Activated naive CD4-positive, alpha-beta T cell (primary cell): ENCODE measurements at places on chromosomes 6 and 20.

- no peak for DNase-seq
Observed at GRCh38 chr6:146470091-146470770, 73.4 kb upstream of the RAB32 start.

DNA sequence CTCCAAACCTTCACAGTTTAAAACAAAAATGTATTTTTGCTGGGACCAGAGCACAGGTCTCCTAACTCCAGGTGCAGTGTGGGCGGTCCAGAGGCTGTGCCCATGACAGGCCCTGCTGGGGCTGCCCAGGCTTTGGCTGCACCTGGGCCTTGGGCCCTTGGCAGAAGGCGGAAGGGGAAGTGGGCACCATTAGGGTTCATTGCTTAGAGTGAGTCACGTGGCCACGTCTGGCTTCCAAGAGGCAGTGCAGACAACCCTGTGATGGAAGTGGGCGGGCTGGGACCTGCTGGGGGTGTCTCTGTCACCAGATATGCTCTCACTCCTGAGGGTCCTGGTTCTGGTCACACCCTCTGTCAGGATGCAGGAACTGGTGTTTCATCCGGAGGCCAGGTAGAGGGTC, 302.2 kb downstream of the QKI start:
- DNase-seq: no peak

- DNase-seq: peak; percentile 76
Observed at GRCh38 chr6:391559-392440, at the start of gene IRF4. Gene IRF4, plus strand, starts transcription at chr6:391752. Its CDS starts 1,401 bp downstream, at chr6:393153.

- no peak for DNase-seq
Observed at GRCh38 chr6:165497472-165497871, 165.6 kb downstream of the PDE10A start.

DNA sequence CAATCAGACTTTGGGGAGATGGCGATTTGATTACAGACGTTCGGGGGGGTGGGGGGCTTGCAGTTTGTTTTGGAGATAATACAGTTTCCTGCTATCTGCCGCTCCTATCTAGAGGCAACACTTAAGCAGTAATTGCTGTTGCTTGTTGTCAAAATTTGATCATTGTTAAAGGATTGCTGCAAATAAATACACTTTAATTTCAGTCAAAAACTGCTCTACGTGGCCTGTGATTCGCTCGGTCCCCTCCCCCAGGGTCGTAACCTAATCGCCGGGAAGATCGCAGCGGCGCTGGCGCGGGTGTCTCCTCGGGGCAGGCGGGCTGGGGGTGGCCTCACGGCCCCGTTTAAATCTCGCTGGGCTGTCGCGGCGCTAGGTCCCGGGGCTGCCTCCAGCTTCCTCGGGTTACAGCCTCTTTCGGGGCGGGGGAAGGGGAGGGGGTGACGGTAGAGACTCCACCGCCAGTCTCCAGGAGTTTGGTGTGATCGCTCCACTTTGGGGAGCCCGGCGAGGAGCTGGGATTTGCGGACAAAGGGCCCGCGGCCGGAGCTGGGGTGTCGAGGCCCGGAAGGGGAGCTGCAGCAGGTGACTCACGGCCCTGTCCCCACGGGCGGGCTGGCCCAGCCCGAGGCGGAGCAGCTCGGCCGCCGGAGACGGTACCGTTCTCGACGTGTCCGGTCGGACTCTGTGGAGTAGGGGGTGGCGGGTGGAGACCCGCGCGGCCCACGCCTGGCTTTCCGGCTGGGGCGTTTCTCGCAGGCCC, 4.2 kb downstream of the FOXC1 start:
- DNase-seq: no peak

- DNase-seq: no peak
Observed at GRCh38 chr20:5222919-5223634, 93.7 kb downstream of the PROKR2 start.

- DNase-seq: no peak
Observed at GRCh38 chr6:1713016-1713600, 103.4 kb downstream of the FOXC1 start.

- DNase-seq: no peak
Observed at GRCh38 chr6:4615891-4616290, 160.3 kb upstream of the CDYL start.

DNA sequence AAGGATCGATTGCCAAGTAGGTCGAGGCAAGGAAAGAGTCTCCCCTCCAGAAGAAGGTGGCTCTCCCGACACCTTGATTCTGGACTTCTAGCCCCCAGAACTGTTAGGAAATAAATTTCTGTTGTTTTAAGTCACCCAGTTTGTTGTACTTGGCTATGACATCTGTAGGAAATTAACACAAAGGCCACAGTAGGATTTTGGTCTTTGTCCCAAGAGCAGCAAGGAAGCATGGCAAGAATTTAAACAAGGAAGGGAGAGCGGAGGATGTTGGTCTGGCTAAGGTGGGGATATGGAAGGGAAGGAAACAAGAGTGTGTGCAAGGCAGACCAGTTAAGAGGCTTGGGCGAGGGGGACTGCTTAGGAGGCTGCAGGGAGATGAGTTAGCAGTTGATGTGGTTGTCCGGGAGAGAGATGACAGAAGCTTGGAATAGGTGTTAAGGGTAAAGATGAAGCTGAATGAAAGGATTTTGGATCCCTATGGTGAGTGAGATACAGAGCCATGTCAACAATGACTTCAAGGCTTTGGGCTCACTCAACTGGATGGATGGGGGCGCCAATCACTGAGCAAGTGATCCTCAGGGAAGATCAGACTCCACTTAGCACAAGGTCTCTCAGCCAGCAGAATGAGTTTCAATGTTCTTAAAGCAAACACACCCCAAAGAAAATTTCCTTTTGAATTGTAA, 140.5 kb upstream of the ZNF217 start:
- DNase-seq: no peak

DNA sequence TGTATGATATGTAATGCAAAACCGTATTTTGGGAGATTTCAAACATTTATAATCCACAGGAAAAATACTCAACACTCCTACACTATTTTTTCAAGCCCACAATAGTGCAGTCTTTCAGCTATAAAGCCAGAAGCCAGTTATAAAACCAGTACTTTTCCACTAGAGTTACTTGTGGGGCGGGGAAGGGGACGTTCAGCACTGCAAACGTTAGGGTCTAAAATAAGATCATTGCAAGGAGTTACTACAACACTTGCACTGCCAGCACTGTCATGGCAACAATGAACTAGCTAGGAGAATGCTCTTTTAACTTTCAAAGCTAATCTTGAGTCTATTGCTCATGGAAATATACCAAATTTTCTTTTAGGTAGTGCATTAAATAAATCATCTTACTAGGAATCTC, 14.7 kb downstream of the SESN1 start:
- DNase-seq: no peak

DNA sequence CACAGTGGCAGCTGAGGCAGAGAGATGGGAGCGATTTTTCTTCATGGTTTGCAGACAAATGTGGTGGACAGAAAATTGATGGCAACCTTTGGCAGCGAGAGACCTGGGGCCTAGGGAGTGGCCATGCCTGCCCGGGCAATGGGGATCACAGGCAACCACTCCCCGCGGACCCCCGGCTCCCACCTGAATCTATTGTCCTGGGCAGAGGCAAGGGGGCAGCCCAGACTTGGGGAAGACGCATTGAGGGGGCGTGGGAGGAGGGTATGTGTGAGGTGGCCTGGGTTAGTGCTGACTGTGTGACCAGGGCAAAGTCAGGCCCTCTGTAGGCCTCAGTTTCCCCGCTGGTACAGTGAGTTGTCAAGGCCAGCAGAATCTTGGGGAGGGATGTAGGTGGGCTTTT, 53.6 kb upstream of the BLCAP start:
- DNase-seq: no peak

DNA sequence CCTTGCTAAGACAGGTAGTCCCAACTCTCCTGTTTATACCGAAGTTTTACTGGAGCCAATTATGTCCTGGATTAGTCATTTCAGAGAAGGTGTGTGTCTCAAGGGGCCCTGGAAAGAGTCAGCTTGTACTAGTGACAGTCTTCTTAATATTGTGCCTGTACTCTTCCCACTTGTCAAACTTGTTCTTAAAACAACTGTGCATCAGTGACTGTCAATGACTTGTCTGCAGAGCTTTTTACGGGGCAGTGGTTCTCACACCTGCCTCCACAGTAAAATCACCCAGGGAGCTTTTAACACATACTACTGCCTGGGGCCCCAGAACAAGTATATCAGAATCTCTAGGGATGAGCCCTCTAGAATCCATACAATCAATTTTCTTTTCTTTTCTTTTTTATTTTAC, 28.4 kb upstream of the GLP1R start:
- no peak for DNase-seq

DNA sequence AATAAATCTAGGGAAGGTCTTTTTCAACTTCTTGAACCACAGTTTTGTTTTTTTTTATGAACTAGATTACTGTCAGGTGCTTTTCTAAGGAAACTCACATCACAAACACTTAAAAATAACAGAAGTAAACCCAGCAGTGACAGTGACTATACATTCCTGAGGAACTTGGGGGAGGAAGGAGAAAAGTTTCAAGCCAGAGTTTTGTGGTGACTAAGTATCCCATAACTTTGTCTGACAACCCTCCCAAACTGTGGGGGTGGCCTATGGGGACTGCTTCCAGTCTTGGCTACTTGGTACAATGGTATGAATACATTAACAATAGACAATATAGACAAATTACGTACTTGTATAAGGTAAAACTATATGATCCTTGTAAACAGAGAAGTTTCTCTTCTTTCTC, 202.5 kb upstream of the MAN1A1 start:
- no peak for DNase-seq

DNA sequence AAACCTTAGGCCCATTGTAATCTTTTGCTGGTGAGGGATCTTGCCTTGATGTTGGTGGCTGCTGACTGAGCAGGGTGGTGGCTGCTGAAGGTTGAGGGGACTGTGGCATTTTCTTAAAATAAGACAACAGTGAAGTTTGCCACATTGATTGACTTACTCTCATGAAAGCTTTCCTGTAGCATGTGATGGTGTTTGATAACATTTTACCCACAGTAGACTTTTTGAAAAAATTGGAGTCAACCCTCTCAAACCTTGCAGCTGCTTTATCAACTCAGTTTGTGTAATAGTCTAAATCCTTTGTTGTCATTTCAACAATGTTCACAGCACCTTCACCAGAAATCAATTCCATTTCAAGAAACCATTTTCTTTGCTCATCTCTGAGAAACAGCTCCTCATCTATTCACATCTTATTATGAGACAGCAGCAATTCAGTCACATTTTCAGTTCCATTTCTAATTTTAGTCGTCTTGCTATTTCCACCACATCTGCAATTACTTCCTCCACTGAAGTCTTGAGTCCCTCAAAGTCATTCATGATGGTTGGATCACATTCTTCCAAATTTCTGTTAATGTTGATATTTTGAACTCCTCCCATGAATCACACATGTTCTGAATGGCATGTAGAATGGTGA, 37.2 kb downstream of the CST9L start:
- DNase-seq: no peak

DNA sequence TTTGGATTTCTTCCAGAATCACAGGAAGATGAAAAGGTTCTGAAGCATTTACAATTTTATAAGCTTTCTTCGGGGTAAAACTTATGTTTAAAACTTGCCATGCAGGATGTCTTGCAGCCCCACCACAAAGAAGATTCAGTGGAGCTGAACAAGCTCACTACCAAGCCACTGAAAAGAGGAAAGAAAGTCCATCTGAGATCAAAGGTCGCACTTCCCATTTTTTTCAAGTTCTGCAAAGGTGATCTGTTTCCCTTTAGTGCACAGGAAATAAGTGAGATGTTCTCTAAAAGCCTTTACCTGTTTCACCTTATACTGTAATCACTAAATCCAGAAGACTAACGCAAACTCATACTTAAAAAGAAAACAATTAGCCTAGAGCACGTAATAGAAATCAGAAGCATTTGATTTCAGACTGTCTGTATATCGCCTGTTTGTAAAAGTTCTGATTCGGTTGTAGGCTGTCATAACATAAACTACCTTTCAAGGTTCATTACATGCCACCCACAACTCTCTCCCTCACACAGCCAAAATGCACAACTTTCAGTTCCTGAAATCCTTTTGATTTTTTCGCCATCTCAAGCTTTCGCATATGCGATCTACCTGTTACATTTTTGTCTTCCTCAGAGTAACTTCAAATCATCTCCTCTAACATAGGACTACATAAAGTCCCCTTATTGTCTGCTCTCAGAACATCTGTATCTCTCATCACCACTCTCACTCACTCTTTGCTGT, 1.8 kb downstream of the ECHDC1 start:
- no peak for DNase-seq

- DNase-seq: no peak
Observed at GRCh38 chr6:150142670-150143515, at the start of gene PPP1R14C. Gene PPP1R14C, plus strand, starts transcription at chr6:150143044. Its CDS starts 149 bp downstream, at chr6:150143193.

DNA sequence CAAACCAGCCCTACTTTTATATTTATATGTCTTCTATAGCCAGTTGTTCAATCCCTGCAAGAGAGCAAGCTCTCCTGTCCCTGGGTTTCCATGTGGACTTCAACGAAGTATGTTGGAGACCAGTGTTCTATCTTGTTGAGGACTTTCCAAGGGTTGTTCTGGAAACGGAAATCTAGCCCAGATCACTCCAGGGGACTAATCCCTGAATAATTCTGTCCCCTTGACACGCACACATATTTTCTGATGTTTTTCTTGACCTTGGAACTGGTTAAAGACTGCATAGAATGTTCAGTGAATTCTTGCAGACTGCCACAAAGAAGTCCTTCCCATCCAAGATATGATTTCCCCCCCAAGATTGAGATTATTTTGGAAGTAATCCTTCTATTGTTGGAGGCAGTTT, 9.5 kb upstream of the MYLK2 start:
- DNase-seq: no peak

- DNase-seq: no peak
Observed at GRCh38 chr6:126030045-126030444, 43.7 kb downstream of the TRMT11 start.

GRCh38 chr6:29630315-29630714, 2.7 kb downstream of the GABBR1 start:
- no peak for DNase-seq

DNA sequence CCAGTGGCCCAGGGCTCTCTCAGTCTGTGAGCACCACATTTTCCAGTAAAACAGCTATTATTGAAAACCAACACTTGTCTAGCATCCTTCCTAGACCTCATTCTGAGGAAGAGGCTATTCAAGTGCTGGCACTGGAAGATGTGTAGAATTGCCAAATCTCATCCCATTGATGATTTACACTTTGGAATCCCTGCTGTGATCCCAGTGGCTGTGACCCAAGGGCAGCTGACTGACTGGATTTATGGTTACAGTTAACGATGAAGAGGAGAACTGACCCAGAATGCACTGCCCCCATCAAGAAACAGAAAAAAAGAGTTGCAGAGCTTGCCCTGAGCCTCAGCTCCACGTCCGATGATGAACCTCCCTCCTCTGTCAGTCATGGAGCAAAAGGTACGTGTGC, 2.4 kb downstream of the CMTR1 start:
- DNase-seq: no peak

- DNase-seq: no peak
Observed at GRCh38 chr20:63915471-63915870, 20.5 kb downstream of the DNAJC5 start.

- DNase-seq: no peak
Observed at GRCh38 chr6:33276581-33276863, 401 bp upstream of the B3GALT4 start.
